ENCODE measurements at places on chromosomes 11 and 22. TPM values are rescaled to one million over a fixed set of nuclear protein-coding genes. Genes with fewer than 3 reads are reported as not detected.

Gene SMTNL1
- not detected for total RNA-seq

DNA sequence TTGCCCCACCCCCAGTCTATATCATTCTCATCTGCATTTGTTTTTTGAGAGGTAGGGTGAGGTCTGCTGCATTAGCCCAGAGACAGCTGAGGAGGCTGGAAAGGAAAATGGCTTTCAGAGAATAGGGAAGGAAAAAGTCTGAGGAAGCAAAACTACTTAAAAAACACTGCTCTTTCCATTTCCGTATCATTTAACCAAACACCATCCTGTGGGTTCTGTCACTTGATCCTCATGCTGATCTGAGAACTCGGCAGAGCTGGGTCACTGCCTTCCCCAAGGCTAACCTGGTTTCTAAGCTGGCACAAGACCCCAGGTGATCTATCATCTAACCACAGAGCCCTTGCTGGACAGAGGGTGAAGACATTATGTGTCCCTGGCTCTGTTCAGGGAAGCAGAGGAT, 1.2 kb downstream of the FOLR2 start:
- DNase-seq: peak; percentile 54

- DNase-seq: no peak
Observed at GRCh38 chr11:128417607-128418324, 169.6 kb downstream of the ETS1 start.

DNA sequence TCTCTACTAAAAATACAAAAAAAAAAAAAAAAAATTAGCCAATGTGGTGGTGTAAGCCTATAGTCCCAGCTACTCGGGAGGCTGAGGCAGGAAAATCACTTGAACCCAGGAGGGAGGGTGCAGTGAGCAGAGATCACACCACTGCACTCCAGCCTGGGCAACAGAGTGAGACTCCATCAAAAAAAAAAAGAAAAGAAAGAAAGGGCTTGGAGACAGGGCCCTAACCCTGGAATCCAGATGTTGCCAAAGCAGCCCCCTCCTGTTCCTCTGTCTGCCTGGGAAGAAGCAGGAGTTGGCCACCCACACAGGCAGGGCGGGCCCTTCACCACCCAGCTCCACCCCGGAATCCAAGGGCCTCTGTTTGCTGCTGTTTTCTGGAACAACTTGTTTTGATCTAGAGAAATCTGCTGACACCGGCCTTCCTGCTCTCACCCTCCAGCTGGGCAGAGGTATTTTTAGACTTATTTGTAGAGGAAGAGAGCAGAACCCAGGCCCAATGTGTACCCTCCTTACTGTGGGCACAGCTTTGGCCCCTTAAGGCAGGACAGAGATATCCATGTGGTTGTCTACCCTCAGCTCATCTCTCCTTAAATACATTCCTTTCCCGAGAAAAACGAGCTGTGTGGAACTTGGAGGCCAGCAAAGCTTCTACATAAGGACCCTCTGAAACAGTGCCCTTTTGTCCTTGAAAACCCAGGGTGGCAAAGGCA, 2.7 kb upstream of the NEAT1 start:
- DNase-seq: peak; percentile 98

DNA sequence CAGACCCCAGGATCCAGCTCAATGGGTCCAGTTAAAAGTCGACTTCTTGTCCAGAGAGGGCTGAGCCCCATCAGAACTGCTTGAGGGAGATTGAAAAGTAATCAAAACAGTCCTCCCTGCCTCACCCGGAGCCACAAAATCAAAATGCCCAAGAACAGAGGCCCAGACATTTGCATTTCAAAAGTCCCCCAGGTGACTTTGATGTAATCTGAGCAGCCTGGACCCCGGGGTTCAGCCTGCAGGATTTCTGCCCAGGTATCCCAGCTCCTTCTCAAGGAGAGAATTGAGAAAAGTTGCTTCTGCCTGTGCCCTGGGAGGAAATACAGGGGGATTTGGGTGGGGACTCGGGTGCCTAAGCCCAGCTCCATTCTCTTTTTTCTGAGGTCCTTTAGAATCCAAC, 1385.0 kb downstream of the TBC1D22A start:
- DNase-seq: peak; percentile 4

Data from right atrium auricular region (tissue), 2 donors.